ENCODE measurements at places on chromosomes 4 and X. TPM values are rescaled to one million over a fixed set of nuclear protein-coding genes. Genes with fewer than 3 reads are reported as not detected.

DNA sequence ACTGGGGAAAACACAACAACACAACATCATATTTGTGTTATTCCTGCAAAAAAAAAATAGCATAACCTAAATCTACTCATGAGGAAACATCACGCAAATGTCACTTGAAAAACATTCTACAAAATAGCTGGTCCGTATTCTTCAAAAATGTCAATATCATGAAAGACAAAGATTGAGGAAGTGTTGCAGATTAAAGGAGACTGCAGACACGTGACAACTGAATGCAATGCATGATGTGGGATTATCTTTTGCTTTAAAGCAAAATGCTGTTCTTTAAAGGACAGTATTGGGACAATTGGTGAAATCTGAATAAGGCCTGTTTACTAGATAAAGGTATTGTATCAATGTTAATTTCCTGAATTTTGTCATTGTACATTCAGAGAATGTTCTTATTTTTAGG lies 157.7 kb downstream of the SMIM20 start:
- H3K36me3 ChIP-seq: no peaks in the 10 kb centered on the region
- no peak for DNase-seq
- no peaks in the 10 kb centered on the region for H3K27me3 ChIP-seq
- H3K4me3 ChIP-seq: no peak overlapping the region

- no peak overlapping the region for H3K27ac ChIP-seq
- H3K4me3 ChIP-seq: no peak overlapping the region
- no peak for DNase-seq
- no peaks in the 10 kb centered on the region for H3K27me3 ChIP-seq
Measured at GRCh38 chr4:132108784-132109183, 1040.3 kb upstream of the PCDH10 start.

- H3K4me1 ChIP-seq: no peaks in the 10 kb centered on the region
- H3K4me3 ChIP-seq: no peak overlapping the region
- no peaks in the 10 kb centered on the region for H3K36me3 ChIP-seq
- H3K27me3 ChIP-seq: no peaks in the 10 kb centered on the region
- no peak for DNase-seq
- no peak overlapping the region for H3K27ac ChIP-seq
Measured at GRCh38 chr4:158586881-158587280, 65.2 kb downstream of the RXFP1 start.

DNA sequence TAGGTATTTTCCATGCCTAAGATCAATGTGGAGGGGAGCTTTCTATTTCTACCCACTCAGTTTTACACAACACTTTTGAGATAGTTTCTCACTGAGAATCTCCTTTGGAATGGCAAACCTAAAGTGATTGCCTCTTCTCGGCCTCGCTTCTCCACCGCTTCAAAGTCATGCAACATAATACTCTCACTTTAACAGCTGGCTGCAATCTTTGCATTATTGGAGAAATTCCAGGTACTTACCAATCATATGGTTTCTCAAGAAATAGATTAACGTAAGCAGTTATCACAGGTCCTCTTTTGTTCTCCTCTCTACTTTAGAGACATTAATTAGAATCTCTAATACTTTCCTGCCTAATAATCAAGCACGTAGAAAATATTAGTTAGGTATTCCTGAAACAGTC lies 3.7 kb upstream of the IL13RA2 start:
- H3K4me1 ChIP-seq: peaks cover 6% of the 10 kb centered on the region
- no peak overlapping the region for H3K27ac ChIP-seq
- no peak overlapping the region for H3K4me3 ChIP-seq
- H3K27me3 ChIP-seq: no peaks in the 10 kb centered on the region
- H3K36me3 ChIP-seq: no peaks in the 10 kb centered on the region

DNA sequence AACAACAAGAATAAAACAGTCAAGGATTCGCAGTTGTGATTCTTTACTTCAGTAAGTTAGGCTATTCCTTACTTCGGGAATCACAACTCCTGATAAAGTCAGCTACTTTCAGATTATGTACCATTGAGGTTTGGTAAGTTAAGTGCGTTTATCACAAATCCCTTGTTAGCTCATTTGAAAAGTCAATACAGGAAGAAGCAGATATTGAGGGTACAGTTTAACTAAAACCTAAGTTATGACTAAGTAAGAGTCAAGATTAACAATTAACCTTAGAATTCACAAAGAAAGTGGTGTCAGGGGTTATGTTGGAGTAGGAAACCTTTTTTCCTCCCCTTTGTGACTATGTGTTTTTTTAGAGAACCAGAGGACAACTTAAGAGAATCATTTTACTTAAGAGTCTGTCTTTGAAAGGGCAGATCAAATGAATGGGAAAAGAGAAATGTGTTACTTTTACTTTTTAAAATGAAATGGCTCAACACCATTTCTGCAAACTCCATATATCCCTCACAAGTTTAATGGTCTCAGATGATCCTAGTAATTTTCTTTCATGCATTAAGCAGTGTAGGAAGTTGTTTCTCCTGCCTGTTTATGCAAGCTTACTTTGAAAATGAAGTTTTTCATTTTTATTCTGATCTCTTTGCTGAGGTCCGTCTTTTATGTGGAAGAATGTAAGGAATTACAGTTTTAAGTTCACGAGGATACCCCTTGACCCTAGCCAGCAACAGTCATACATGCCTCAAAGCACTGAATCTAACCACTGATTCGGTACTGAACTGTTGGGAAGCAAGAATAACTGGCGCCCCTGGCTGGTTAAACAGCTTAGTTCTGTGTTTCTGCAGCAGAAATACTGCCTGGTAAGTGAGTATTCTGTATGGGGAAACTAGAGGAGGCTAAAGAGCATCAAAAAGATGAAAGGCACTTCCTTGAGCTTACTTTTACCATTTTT lies 211.7 kb downstream of the SLC4A4 start:
- H3K4me3 ChIP-seq: no peak overlapping the region
- no peaks in the 10 kb centered on the region for H3K27me3 ChIP-seq
- H3K36me3 ChIP-seq: peaks cover 15% of the 10 kb centered on the region
- DNase-seq: peak; percentile 74
- H3K27ac ChIP-seq: peak overlapping the region; percentile 44
- peaks cover 28% of the 10 kb centered on the region for H3K4me1 ChIP-seq

DNA sequence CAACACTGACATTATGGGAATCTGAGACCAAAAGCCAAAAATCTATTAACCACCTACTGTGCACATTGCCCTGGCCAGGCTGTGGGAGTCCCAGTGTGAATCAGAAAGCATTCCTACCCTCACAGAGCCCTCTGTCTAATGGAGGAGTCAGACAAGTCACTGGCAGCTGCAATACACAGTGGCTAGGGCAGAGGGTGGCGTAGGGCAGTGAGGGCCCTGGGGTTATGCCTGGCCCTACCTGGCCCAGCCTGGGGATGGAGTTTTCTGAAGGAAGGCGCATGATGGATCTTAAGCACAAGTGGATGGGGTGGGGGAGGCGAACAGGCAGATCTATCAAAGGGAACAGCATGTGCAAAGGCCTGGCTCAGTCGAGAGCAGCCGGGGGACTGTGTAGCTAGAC lies 10.8 kb downstream of the JAKMIP1 start:
- H3K4me3 ChIP-seq: no peak overlapping the region
- H3K4me1 ChIP-seq: no peaks in the 10 kb centered on the region
- DNase-seq: no peak

DNA sequence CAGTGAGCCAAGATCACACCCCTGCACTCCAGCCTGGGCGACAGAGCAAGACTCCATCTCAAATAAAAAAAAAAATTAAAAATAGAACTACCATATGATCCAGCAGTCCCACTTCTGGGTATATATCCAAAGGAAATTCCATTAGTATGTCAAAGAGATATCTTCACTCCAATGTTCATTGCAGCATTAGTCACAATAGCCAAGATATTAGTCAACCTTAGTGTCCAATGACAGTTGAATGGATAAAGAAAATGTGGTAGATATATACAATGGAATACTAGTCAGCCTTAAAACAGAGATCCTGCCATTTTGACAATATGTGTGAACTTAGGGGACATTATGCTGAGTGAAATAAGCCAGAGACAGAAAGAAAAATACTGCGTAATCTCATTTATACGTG lies 49.4 kb downstream of the C4orf46 start:
- no peak for DNase-seq
- H3K27ac ChIP-seq: no peak overlapping the region
- H3K27me3 ChIP-seq: no peaks in the 10 kb centered on the region
- H3K36me3 ChIP-seq: no peaks in the 10 kb centered on the region

- H3K27me3 ChIP-seq: no peaks in the 10 kb centered on the region
- no peaks in the 10 kb centered on the region for H3K36me3 ChIP-seq
- no peaks in the 10 kb centered on the region for H3K4me1 ChIP-seq
Measured at GRCh38 chrX:11867610-11868345, 109.7 kb downstream of the MSL3 start.

GRCh38 chr4:67575232-67576058 lies 16.9 kb downstream of the STAP1 start:
- H3K27me3 ChIP-seq: no peaks in the 10 kb centered on the region
- no peaks in the 10 kb centered on the region for H3K4me1 ChIP-seq
- DNase-seq: no peak
- no peak overlapping the region for H3K27ac ChIP-seq

DNA sequence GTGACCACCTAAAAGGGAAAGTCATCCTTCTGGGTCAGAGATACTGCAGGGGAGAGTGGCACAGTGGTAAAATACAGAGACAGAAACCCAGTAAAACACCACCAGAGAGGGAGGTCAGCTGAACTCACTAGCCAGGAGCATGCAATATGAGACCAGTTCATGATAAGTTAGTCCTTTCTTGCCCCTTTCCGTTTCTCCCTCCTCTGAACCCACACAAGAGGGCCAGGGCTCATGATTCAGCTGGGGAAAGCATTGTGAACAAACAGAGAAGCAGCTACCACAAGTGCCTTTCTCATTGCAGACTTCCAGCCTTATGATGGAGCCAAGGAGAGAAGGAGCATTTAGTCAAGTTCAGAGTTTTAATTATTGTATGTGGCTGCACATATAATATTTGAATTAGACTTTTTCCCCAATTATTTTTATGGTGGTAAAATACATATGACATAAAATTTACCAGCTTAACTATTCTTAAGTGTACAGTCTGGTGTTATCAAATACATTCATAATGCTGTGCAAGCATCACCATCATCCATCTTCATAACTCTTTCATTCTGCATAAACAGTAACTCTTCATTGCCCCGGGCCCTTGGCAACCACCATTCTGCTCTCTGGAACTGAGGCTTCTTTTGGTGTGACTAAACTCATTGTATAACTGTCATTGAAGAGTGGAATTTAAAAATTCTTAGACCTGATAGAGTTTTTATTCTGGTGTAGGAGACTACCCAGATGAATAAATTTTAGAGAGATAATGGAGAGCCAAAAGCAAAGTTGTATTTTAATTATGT lies 114.6 kb downstream of the DDIT4L start:
- no peak overlapping the region for H3K4me3 ChIP-seq
- no peak for DNase-seq
- no peaks in the 10 kb centered on the region for H3K27me3 ChIP-seq
- no peaks in the 10 kb centered on the region for H3K36me3 ChIP-seq
- H3K4me1 ChIP-seq: no peaks in the 10 kb centered on the region
- H3K27ac ChIP-seq: no peak overlapping the region

DNA sequence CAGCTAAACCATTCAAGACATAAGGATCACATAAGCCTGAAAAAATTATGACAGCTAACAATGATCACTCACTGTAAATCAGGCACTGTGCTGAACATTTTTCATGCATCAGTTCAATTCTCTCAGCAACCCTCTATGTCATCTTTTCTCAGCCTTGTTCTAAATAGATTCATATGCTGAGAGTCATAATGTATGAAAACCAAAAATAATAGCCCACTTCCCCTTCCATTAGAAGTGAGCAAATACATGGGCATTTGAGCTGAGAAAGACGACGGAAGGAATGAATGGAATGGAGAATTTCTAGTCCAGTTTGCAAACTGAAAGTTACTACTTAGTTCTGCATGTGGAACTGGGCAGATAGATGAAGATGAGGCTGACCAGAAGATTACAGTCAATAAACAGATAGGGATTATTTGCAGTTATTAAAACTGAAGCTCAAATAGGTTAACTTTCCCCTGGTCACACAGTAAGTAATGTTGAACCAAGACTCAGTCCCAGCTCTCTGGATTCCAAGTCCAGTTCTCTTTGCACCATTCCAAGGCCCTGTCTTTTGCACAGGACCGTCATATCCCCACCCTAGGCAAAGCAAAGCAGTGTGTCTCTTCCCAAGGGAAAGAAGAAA lies 1.6 kb upstream of the SH3RF1 start:
- peak overlapping the region; percentile 96 for H3K4me3 ChIP-seq
- peaks cover 15% of the 10 kb centered on the region for H3K36me3 ChIP-seq
- peak overlapping the region; percentile 84 for H3K27ac ChIP-seq
- H3K4me1 ChIP-seq: peaks cover 27% of the 10 kb centered on the region
- peak; percentile 97 for DNase-seq

DNA sequence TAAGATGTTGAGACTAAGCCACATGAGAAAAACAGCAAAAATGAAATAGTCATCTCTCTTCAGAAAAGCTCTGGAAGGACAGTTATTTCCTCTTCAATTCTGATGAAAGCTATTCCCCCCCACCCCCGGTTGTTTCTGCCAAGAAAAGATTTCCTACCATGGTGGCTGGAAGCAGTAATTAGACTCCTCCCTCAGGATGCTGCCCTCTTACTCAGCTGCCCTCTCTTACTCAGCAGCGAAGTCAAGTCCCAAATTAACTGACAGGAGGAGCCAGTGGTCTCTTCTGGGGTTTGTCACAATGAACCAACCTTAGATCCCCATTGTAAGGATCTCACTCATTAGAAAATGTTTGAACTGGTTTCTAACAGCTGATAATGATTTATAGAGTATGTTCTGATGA lies 38.0 kb downstream of the GPM6B start:
- peak; percentile 87 for DNase-seq
- peaks cover 7% of the 10 kb centered on the region for H3K4me1 ChIP-seq
- no peak overlapping the region for H3K27ac ChIP-seq

- no peak overlapping the region for H3K27ac ChIP-seq
- no peak overlapping the region for H3K4me3 ChIP-seq
- no peak for DNase-seq
Measured at GRCh38 chr4:6165766-6166165, 34.6 kb downstream of the JAKMIP1 start.

GRCh38 chr4:164731827-164732474 lies 22.0 kb upstream of the SMIM31 start:
- no peak overlapping the region for H3K27ac ChIP-seq
- H3K4me3 ChIP-seq: no peak overlapping the region
- no peaks in the 10 kb centered on the region for H3K4me1 ChIP-seq

- no peaks in the 10 kb centered on the region for H3K36me3 ChIP-seq
- no peaks in the 10 kb centered on the region for H3K27me3 ChIP-seq
- H3K4me1 ChIP-seq: peaks cover 34% of the 10 kb centered on the region
- no peak overlapping the region for H3K4me3 ChIP-seq
Measured at GRCh38 chr4:78568640-78569305, 17.2 kb downstream of the ANXA3 start.

- no peaks in the 10 kb centered on the region for H3K36me3 ChIP-seq
- no peak overlapping the region for H3K27ac ChIP-seq
- no peak overlapping the region for H3K4me3 ChIP-seq
- H3K27me3 ChIP-seq: no peaks in the 10 kb centered on the region
- H3K4me1 ChIP-seq: no peaks in the 10 kb centered on the region
Measured at GRCh38 chr4:68895561-68896198, 55.9 kb downstream of the UGT2A3 start.

The ZFP42 gene
- total RNA-seq: not detected

The USP9X gene
- 164 TPM for total RNA-seq

The BEND4 gene
- total RNA-seq: not detected

The TMSB15C gene
- total RNA-seq: 3.2 TPM

The MAP7D2 gene
- total RNA-seq: under 0.01 TPM

The AKAP14 gene
- total RNA-seq: not detected
